ENCODE measurements at places on chromosomes 12 and 14.

- DNase-seq, result no peak
These were observed 1249.4 kb downstream of the LRFN5 start for GRCh38 chr14:42856106-42856505.

DNA sequence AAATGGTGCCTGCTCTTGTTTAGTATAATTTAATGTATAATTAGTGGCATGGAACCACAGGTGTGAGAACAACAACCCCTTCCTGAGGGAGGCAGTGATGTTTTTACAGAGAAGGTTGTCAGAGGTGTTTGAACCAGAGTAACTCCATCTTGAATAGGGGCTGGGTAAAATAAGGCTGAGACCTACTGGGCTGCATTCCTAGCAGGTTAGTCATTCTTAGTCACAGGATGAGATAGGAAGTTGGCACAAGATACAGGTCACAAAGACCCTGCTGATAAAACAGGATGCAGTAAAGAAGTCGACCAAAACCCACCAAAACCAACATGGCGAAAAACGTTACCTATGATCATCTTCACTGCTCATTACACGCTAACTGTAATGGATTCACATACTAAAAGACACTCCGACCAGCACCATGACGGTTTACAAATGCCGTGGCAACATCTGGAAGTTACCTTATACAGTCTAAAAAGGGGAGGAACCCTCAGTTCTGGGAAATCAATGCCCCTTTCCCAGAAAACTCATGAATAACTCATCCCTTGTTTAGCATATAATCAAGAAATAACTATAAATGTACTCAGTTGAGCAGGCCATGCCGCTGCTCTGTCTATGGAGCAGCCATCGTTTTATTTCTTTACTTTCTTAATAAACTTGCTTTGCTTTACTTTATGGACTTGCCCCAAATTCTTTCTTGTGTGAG, 47.8 kb upstream of the LTA4H start:
- DNase-seq, result no peak

DNA sequence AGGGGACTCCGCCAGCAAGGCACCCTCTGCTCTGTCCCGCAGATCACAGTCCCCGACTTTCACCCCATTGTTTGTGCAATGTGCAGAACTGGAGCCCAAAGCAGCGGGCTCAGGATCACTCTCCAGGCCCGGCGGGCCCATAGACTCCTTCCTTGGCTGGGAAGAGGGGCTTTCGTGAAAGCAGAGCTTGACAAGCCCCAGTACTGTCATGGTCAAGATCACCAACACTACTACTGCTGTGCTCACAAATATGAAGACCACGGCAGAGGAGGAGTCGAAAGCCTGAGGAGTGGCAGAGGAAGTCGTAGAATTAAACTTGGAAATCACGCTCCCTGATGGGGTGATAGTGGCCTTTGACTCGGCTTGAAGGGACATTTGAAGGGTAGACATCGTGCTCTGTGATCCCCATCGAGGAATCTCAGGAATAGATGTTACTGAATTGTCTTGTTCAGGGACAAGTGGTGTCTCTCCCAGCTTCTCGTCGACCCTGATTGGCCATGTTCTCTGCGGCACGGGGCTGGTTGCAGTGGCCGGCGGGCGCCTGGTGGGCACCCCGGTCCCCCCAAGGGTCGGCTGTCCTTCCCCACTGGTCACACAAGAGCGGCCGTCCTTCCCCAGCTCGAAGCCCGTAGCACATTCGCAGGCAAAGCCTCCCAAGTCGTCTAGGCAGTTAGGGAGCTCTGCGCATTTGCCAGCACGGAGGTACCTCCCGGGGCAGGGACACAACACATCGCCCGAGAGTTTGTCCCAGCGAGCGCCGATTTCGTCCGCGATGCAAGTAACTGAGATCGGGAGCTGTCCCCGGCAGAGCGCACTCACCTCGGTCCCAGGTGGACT, 1.1 kb downstream of the CLEC14A start:
- no peak for DNase-seq

DNA sequence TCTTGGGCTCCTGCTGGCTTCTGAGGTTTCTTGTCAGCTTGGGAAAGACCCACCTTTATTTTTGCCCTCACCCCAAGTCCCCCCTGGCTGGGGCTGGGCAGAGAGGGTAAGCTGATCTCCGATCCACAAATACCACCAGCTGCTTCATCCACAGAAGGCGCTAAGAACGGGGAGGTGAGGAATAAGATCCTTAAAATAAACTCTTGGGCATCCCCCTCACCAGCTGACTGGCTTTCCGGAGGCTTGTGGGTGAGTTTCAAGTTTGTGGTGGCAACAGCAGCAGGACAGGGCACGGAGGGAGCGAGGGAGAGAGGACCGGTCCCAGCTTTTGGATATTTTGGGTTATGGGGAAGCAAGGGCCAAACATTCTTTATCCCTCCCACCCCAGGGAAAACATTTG, 20.8 kb upstream of the HSPB8 start:
- DNase-seq, result no peak

DNA sequence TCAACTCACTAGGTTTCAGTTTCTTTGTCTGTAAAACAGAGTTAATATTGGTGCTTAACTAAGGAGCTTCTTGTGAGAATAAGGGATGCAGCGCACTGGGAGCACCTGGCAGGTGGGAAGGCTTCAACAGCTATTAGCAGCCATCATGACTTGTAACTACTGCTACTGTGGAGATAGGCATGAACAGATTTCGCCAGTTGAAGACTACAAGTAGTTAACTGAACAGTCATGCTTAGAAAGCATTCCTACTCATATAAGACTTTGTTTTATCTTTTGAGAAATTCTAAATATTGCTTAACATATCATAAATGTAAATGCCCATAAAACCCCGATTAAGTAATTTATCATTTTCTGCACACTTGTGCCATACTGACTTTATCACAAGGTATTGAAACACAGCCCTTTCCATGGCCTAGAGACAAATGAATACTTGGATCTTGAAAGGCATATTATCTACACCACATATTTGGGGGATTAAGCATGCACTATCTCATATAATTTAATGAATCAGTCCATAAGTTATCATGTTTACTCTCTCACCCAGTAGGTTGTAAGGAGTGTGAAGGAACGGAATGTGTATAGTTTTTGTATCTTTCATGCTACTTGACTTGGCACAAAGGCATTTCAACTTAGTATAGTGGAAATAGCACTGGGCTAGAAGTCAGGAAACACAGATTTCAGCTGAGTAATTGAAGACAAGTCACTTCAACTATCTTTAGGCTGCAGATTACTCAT, 16.1 kb downstream of the NTN4 start:
- no peak for DNase-seq

DNA sequence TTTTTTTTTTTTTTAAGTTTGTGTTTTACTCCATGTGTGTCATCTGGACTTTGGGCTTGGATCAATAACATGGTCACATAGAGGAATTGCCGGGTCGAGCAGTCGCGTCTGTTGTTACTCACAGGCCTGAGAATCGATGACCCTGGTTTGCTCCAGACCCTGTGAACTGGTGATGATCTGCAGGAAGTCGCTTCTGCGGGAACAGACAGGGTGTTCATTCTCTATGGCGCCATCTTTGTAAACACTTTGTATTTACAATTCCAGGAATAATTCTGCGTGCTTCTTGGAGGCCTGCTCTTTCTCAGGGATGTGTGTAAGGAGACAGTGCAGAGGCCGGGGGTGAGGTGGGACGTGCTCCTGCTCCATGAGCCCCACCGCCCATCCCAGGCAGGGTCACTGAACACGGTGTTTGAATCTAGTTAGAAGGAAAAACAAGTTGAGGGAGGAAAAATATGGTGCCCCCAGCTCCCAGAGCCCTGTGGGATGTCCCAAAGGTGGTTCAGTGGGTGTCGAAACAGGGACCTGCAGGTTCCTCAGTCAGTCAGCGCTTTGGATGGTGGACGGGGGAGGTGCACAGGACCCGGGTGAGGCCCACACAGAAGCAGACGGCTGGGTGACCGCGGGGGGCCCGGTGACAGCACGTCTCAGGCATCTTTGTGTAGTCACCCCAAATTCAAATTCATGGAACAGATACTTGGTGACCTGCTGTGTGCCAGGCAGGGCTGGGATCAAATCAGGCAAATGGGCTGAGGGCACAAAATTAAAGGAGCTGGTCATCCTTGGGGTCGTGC, 58.8 kb downstream of the ADGRD1 start:
- no peak for DNase-seq

- no peak for DNase-seq
These were observed 50.1 kb upstream of the E2F7 start for GRCh38 chr12:77115471-77115870.

GRCh38 chr14:101151226-101151926, 247.9 kb upstream of the RTL1 start:
- DNase-seq, result no peak

DNA sequence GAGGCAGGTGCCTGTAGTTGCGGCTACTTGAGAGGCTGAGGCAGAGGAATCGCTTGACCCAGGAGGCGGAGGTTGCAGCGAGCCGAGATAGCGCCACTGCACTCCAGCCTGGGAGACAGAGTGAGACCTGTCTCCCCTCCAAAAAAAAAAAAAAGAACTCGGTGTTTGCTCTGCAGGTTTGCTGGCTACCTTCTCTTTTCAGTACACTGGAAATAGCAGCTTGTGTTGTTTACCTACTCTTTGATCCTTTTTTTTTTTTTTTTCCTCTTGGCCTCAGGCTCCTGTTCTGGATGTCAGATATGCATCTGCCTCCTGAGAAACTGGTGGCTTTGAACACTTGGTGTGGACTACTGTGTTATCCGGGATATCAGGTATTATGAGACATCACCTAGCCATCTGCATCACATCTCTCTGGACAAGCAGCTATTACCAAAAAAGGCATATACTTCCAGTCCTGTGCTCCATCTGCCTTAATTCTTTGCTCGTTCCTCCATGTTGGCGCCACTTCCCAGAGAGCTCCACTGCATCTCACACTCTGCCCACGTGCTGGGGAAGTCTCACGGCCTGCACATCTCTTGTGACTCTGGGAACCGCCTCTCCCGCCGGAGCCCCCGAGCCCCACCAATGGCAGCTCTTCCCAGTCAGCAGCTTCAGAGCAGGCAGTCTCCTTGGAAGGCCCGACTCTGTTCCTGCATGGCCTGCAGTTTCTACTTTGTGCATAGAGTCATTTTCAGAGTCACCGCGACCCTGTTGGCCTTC, 50.9 kb upstream of the TRAF3 start:
- DNase-seq, result no peak

DNA sequence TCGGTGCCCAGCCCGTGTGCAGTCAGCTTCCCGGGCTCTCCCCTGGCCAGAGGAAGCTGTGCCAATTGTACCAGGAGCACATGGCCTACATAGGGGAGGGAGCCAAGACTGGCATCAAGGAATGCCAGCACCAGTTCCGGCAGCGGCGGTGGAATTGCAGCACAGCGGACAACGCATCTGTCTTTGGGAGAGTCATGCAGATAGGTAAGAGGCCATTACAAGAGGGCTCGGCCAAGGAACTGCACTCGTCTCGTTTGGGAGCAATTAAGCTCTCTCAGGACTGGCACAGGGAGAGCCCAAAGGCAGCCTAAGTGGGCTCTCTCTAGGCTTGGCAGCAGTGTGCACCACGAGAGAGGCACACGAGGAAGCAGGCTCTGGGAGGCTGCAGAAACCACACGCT, 3.7 kb downstream of the WNT5B start:
- no peak for DNase-seq

DNA sequence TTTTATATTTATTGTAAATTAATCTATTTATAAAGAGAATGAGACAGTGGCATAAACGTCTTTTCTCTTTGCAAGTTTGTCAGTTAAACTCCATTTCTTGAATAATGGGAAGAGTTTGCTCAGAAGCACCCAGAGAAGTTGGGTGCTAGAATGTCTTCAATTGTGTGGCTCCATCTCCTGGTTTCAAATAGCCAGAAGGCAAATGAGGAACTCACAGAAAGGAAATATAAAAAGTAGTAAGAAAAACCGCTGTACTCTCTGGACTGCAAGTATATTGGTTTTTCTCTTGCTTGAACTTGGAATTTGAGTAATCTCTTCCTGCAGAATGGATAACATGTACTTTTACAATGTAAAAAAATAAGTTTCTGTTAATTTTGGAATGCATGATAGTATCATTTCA, 217.5 kb downstream of the DPY19L2 start:
- no peak for DNase-seq

DNA sequence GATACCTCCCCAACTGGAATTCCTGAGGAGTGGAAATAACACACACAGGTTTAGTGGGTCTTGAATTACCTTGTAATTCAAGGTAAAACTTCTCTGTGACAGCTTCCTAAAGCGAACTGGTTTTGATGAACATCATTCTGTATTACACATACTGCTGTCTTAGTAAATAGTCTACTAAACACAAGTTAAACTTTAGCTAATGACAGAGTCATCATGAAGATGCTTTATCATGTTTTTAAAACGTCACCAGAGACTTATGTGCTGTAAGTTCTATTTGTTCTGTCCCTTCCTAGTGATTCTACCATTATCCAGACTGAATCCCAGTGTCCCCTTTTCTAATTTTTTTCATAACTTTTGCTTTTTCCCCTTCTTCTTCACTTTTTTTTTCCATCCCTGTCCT, 11.6 kb upstream of the GXYLT1 start:
- no peak for DNase-seq

DNA sequence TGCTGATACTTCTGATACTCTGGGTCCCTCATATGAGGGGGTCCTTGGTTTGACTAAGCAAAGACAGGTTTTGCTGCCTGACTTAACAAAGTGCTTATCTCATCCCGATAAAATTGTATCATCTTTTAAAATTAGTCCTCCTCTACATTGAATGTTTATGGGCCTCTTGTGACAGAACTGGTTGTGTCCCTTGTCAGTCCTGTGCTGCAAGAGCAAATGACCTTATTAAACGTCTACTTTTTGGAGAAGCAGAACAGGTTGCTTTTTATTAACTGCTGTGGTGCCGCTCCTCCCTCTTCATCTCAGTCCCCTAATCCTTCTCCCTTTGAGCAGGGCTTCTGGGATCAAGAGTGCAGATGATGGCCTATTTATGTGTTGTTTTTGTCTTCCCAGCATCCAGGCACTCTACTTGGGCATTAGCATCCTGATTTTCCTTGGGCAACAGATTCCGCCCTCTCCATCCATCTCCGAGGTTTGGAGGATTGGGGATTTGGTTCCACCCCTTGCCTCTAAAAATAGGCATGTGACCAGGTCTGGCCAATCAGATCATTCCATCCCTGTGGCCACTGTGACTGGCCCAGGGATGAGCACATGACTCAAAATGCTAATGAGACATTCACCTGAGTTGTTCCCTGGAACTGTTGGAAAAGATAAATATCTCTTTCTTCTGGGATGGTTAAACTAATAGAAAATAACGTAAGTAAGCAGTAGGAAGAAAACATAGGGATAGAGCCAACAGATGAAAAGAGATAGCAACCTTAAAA, 2.9 kb upstream of the DENR start:
- DNase-seq, result no peak

GRCh38 chr12:75322464-75322863, 7.7 kb downstream of the CAPS2 start:
- DNase-seq, result no peak

GRCh38 chr12:59803735-59804134, 207.9 kb downstream of the SLC16A7 start:
- DNase-seq, result no peak

DNA sequence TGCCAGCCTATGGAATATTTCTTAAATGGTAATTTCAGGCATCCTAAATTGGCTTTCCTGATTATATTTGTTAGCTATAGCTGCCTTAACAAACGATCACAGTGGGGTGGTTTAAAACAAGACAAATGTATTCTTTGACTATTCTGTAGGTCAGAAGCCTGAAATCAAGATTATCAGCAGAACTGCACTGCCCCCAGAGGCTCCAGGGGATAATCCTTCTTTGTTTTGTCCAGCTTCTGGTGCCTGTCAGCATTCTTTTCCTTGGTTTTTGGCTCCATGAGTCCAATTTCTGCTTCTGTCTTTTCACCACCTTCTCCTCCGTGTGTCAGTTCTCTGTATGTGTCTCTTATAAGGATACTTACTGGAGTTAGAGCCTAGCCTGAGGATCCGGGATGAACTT, 1282.2 kb upstream of the USP15 start:
- DNase-seq, result no peak

All from GOT3 (cell line).